ENCODE measurements at places on chromosomes 3 and 15.
A peak's percentile ranks its signal among the peaks of the same experiment; 100 is the strongest.

- no peak overlapping the region for H3K27ac ChIP-seq
- no peak for DNase-seq
- peaks cover 9% of the 10 kb centered on the region for H3K4me1 ChIP-seq
- no peaks in the 10 kb centered on the region for H3K36me3 ChIP-seq
These were observed 57.1 kb downstream of the TP63 start for GRCh38 chr3:189688262-189688661.

DNA sequence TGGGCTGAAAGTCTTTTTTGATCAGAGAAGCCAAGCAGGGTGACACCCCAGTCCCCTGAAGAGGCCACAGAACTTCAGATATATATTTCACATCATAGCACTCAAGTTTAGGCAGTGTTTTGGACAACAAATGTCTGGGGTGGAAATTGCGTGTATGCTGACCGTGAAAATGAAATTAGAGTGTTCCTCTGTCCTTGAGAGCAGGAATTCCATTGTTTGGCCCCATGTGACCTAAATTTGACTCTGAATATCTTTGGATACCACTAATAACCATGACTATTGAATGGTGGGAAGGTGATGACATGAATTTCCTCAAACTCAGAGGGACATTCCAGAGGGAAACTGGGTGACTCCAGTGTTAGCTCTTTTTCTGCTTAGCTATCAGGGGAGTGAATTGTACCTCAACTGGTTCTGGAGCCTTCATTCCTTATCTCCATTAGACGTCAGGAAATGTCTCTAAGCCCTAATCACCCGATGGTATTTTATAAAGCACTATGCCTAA lies 263.5 kb upstream of the RASGRP1 start:
- H3K4me3 ChIP-seq: no peak overlapping the region
- no peak for DNase-seq
- peaks cover 5% of the 10 kb centered on the region for H3K27me3 ChIP-seq
- no peaks in the 10 kb centered on the region for H3K4me1 ChIP-seq
- H3K27ac ChIP-seq: no peak overlapping the region

DNA sequence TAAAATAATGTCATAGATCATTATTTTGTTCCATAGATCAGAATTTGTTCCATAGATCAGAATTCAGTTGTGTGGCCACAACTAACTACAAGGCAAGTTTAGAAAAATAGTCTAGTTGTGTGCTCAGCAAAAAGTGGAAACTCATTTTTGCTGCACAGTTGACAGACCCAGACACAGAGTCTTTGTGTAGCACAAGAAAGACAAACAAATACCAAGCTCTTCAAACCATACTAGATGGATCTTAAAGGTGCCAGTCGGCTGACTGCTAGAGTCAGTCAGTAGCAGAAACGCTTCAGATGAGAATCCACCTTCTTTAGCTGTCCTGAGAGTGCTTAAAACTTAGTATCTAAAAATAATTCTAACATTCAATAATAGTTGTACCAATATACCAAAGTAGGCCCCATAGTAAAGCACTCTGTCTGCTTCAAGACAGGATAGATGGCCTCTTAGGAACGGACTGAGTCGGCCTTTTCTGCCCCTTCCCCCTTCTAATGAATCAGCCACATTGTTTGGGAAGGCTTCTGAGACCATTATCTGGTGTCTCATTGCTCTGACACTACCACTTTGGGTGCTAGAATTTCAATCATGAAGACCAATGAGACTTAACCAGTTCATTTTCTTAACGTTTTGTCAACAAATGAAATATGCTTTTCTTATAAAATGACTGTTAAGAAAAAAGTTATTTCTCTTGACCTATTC lies 27.7 kb upstream of the SLC4A7 start:
- no peak overlapping the region for H3K27ac ChIP-seq
- H3K4me3 ChIP-seq: no peak overlapping the region
- no peaks in the 10 kb centered on the region for H3K4me1 ChIP-seq
- no peak for DNase-seq

- peaks cover 4% of the 10 kb centered on the region for H3K27me3 ChIP-seq
- no peaks in the 10 kb centered on the region for H3K36me3 ChIP-seq
- no peak for DNase-seq
- no peak overlapping the region for H3K4me3 ChIP-seq
- no peaks in the 10 kb centered on the region for H3K4me1 ChIP-seq
- H3K27ac ChIP-seq: no peak overlapping the region
These were observed 81.3 kb downstream of the PCSK6 start for GRCh38 chr15:101407966-101408775.

DNA sequence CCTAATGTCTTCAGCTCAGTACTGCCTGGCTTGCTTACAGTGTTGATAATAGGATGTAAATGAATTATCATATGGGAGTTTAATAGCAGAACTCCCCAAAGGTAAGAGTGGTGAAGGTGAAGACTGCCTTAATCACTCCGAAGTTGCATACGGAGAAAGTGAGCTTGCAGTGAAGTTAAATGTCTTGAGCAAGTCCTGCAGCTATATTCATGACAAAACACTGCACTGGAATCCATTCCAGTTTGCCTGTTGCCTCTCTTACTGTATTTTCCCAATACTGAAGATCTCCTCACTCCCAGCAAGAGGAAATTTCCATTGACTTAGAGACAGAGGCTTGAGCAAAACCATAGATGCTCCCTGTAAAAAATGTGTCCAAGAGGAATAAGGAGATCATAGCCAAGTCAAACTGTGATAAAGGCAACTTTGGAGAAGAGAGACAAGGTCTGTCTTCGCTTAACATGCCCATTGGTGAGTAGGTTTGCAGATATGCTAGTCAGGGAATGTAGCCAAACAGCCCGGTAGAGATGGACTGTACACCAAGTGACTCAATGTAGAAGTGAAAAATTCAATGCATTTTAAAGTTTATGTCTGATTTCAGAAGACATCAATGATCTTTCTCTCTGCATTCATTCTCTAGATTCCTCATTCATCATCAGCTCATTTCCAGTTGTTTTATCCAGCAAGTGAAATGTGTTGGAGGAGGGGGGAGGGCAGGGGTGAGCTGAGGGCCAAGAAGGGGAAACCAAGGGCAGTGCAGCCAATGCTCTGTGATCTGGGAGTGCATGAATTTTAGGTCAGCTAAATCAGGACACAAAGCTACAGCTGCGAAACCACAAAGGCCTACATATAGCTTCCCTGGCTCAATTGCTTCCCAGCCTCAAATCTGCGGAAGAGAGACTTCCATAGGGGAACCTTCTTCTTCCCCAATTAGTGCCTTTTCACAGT lies 667.1 kb upstream of the NR2F2 start:
- DNase-seq: no peak
- H3K36me3 ChIP-seq: no peaks in the 10 kb centered on the region
- H3K27ac ChIP-seq: no peak overlapping the region
- peaks cover 4% of the 10 kb centered on the region for H3K27me3 ChIP-seq

DNA sequence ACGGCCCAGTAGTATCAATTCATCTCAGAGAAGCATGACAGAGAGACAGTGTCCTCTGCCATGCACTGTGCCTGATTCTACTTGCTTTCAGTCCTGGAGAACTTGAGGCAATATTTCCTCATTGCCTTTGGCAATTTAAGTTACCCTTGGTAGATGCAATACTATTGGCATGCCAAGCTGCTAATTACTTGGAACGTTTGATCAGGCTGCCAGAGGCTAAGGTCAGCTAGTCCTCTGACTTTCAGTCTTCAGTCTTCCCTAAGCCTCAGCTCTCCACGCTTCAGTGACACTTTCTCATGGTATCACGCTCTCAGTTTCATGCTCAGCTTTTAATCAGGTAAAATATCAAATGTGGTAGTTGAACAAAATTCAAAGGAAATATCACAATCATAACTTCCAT lies 13.1 kb upstream of the OSBPL11 start:
- no peaks in the 10 kb centered on the region for H3K36me3 ChIP-seq
- peaks cover 2% of the 10 kb centered on the region for H3K27me3 ChIP-seq
- no peak for DNase-seq
- no peak overlapping the region for H3K27ac ChIP-seq
- H3K4me3 ChIP-seq: no peak overlapping the region

DNA sequence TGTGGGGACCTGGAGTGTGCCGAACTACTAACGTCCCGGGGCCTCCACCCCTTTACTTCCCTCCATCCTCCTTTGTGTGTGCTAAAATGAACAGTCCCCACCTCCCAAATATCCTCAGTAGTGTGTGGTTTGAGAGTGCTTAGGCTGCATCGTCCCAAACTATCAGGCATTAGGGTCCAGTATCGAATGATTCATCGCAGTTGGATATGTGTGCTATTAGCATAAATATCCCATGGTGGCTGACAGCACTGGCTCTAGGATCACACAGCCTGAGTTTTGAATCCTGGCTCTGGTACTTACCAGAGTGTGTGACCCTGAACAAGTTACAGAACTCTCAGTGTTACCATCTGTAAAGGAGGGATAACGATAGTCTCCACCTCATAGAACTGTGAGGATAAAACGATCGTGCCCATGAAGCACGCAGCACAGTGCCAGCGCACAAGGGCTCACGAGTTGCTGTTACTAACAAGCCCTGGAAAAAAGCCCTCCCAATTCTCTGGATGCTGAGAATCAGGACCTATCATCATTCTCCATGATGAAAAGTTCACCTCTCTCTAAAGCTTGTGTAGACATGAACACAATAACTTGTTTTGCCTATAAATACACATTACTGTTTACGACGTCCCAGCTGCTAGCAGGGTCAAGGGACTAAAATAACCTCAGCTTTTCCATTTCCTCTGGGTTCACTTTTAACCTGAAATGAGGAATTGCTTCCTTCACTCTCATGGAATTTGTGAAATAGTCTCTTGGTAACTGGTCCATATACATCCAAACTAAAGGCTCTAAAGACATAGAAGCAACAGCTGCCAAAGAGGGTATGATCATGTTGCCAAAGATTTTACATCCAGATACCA lies 51.0 kb downstream of the VGLL4 start:
- DNase-seq: no peak
- no peak overlapping the region for H3K4me3 ChIP-seq
- H3K27me3 ChIP-seq: no peaks in the 10 kb centered on the region
- H3K36me3 ChIP-seq: peaks cover 19% of the 10 kb centered on the region

DNA sequence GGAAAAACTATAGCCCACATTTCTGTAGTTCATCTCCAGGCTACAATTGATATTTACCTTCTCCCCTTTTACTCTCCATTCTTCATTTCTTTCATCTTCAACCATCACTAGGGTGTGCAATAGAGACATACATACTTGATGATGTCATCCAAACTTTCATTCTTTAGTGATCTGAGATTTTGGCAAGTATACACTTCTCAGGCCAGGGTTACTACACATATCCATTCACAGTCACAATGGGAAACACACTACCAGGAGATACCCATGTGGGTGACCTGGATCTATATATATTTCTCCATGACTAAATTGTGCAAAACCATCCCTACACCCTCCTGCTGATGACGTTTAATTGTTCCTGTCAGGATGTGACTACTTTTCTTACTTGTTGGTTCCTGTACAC lies 769.5 kb upstream of the DPPA4 start:
- no peaks in the 10 kb centered on the region for H3K4me1 ChIP-seq
- H3K36me3 ChIP-seq: no peaks in the 10 kb centered on the region
- DNase-seq: no peak
- no peaks in the 10 kb centered on the region for H3K27me3 ChIP-seq

- no peak for DNase-seq
- H3K36me3 ChIP-seq: no peaks in the 10 kb centered on the region
- H3K27me3 ChIP-seq: no peaks in the 10 kb centered on the region
- H3K4me1 ChIP-seq: no peaks in the 10 kb centered on the region
- H3K27ac ChIP-seq: no peak overlapping the region
These were observed 251.0 kb downstream of the VPS13C start for GRCh38 chr15:61809216-61809615.

GRCh38 chr3:133941415-133941821 lies 45.7 kb upstream of the RAB6B start:
- H3K27me3 ChIP-seq: peaks cover 8% of the 10 kb centered on the region
- no peaks in the 10 kb centered on the region for H3K36me3 ChIP-seq
- no peak overlapping the region for H3K4me3 ChIP-seq
- no peak for DNase-seq
- no peak overlapping the region for H3K27ac ChIP-seq
- peaks cover 10% of the 10 kb centered on the region for H3K4me1 ChIP-seq

GRCh38 chr15:85707519-85708338 lies 87.0 kb downstream of the KLHL25 start:
- peaks cover 38% of the 10 kb centered on the region for H3K36me3 ChIP-seq
- peaks cover 88% of the 10 kb centered on the region for H3K4me1 ChIP-seq
- no peaks in the 10 kb centered on the region for H3K27me3 ChIP-seq
- peak overlapping the region; percentile 83 for H3K4me3 ChIP-seq
- DNase-seq: no peak

DNA sequence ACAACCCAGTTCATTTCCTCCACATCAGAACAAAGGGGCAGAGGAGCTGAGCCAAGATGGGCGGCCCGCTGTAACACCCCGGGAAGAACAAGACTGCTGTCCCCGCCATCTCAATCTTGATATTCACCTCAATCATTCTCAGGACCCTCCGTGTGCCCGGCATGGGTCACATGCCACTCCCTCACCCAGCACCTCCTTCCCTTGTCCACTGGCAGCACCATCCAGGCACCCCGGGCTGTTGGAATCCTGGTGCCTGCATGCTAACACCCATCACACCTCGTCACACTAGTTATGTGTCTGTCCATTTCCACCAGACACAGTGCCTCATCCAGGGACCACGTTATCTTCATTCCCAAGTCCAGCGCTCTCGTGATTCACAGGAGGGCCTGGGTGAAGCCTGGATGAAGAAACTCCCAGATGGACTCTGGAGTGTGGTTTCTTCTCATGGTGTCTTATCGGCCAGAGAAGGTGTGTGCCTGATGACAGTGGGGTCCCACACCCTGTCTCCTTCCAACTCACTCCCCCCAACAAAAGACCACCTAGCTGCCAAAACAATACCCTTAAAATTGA lies 16.7 kb downstream of the MEGF11 start:
- H3K4me3 ChIP-seq: no peak overlapping the region
- H3K27ac ChIP-seq: no peak overlapping the region
- peaks cover 8% of the 10 kb centered on the region for H3K27me3 ChIP-seq
- H3K36me3 ChIP-seq: no peaks in the 10 kb centered on the region
- no peaks in the 10 kb centered on the region for H3K4me1 ChIP-seq

DNA sequence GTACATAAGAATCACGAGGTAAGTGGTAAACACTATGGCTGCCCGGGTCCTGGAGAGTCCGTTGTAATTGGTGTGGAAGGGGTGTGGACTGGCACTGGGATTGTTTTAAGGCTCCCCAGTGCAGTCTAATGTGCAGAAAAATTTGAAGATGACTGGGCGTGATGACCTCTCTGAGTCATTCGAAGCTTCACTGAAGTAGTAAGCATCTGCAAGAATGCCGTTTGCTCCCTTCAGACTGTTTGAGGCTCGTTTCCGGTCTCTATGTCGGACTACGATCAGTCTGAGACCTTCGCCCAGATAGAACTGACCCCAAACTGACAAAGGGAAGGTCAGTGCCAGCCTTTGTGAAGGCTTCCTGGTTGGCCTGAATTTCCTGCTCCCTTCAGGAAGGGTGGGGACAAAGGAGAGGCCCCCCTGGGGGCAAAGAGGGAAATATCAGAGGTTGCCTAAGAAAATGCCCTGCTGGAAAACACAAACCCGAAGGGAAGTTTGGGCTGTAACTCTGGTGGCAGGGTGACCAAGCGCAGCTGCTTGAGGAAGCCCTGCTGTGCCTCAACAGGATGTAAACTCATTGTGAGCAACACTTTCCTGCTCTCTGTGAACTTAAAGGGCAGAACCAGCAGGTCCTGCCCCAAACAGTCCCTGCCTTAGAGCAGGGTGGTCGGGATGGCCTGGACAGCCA lies 34.6 kb downstream of the BTD start:
- H3K36me3 ChIP-seq: no peaks in the 10 kb centered on the region
- no peaks in the 10 kb centered on the region for H3K27me3 ChIP-seq
- DNase-seq: peak; percentile 30
- H3K4me3 ChIP-seq: peak overlapping the region; percentile 51

GRCh38 chr15:40693904-40694687 lies 878 bp upstream of the RAD51 start:
- H3K27ac ChIP-seq: peak overlapping the region; percentile 91
- DNase-seq: no peak
- peaks cover 33% of the 10 kb centered on the region for H3K4me1 ChIP-seq
- H3K36me3 ChIP-seq: peaks cover 23% of the 10 kb centered on the region
